ENCODE measurements at places on chromosomes 1 and 21.
A peak's percentile ranks its signal among the peaks of the same experiment; 100 is the strongest.

GRCh38 chr1:181985936-181986906, 75.3 kb downstream of the ZNF648 start:
- no peak for DNase-seq

- DNase-seq = no peak
Measured at GRCh38 chr1:189821833-189822232, 655.8 kb downstream of the BRINP3 start.

DNA sequence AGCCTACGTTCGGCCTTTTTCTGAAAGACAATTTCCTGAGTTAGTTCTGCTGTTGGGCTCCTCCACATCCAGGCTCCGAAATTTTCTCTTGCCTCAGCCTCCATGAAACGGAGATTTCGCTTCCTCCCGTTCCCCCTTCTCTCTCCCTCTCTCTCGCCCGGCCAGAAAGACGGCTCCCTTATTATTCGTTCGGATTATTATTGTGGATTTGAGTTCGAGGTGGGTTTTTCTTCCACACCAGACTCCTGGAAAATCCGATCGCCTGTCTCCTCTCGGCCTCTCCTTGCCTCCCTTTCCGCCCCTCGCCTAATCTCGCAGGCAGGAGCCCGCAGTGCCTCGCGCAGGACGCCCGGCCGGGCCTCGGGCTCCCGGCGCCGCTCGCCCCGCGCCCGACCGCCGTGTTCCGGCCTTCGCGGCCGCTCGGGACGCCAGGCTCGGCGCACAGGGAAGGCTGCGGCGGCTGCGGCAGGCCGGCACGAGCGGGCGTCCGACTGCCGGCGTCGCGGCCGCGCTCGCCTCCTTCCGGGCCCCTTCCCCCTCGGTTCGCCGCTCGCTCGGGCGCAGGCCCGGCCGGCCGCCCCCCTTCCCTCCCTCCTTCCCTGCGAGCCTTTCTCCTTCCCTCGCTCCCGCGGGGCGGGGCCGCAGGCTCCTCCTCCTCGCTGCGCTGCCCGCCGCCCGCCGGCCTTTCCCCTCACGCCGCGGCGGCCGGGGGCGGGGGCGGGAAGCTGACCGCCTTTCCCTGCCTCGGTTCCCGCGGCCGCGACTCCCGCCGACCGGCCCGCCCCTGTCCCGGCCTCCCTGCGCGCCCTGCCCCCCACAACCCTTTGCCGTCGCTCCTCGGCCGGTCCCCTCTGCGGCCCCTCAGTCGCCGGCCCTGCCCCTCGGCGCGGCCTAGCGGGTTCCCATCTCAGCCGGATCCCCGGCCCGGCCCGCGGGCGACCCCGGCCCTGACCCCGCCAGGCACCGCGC, at the start of gene ARHGEF11:
TSS of gene ARHGEF11 (minus strand) at position 493 of the 969 bp plus-strand sequence. CDS start 1,412 bp downstream, outside the sequence.
- DNase-seq = peak; percentile 44

DNA sequence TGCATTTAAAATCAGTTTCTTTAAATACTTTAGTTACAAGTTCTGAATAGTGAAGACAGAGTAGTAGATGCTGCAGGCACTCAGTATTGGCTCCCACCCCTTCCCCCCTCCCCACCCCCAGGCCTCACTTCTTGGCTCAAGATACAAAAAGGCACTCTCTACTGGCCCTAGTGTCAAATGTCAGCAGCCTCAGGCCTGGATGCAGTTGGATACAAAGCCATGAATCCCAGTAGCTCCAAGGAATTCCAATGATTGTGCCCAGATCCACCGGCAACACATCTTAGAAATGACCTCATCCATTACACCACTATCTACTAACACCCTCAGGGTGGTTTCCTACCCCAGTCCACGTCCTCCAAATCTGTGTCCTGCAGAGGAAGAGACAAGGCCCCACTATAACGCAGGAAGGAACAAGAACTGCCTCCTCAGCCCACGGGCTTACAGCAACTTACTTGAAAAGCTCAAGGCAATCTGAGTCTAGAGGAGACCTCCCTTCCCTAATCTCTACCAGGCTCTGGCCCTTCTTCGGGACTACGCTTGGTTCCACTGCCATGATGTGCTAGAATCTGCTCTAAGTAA, 17.6 kb downstream of the ACADM start:
- no peak for DNase-seq

- DNase-seq = peak; percentile 51
Measured at GRCh38 chr1:20430355-20431175, 55.4 kb downstream of the CAMK2N1 start.

GRCh38 chr1:202854787-202855186, 34.2 kb downstream of the RABIF start:
- no peak for DNase-seq

DNA sequence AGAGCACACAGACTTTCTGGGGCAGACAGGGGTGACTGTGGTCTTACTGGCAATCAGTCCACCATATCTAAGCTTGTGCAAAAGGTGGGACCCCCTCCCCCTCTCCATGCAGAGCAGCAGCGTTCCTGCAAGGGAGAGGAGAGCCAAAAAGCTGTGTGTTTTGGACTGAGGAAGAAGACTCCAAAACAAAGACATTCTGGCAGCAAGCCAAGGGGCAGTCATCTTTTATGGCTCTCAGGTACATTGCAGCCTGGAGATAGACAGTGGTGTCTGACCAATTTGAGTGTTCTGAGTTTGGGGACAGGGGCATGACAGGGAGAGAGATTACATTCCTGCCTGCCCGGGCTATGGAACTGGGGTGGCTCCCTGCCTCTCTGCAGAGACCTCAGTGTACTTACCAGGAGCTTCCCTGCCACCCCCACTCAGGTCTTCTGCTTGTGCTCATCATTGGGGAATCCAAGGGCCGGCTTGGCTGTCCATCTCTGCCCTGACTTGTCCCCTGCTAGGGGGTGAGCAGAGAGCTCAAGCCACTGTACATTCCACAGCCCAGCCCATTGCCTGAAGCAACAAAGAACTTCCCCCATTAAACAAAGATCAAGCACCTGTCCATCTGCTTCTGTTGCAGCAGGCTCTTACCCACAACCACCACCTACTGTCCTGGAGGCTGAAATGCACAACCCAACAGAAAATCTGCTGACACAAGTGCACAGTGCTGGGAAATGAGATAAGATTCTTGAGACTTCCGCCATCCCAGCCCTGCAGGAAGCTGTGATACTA, 131.1 kb downstream of the EVI5 start:
- no peak for DNase-seq

DNA sequence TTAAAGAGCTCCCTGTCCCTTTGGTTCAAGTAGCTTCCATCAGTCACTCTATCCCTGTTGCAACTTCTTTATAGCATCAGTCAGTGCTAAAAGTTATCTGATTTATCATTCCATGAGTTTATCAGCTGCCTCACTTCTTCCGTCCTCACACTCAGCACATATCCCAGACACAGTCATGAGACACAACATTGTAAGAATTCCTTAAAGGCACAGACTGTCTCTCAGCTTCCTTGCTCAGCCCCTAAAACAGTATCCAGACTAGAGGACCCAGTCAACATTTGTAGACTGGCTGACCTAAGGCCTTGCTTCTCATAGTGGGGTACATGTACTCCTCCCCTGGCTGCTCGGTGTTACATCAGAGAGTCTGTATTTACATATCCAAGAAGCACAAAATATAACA, 164.9 kb upstream of the ADGRL2 start:
- DNase-seq = no peak

GRCh38 chr1:231596337-231596791, 30.2 kb upstream of the DISC1 start:
- DNase-seq = no peak

- no peak for DNase-seq
Measured at GRCh38 chr1:21327566-21328323, 37.5 kb upstream of the ECE1 start.

DNA sequence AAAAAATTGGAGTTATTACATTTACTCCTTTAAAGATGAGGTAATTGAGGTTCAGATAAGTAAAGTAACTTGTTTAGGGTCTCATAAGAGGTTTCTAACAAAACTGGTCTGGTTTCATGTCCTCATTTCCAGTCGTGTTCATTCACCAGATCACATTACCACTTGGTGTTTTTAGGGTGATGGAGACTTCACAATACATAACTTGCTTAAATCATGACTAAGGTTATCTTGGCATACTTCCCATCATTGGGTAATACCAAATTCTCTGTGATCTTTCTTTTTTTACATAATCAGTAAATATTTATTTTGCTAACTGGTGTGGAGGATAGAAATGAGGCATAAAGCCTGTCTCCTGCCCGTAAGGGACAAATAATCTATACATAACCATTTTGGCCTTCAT, 31.6 kb upstream of the RPTN start:
- no peak for DNase-seq

- DNase-seq = peak; percentile 66
Measured at GRCh38 chr1:227946624-227947385, 927 bp downstream of the WNT9A start.

- no peak for DNase-seq
Measured at GRCh38 chr1:9182784-9183257, 51.8 kb upstream of the H6PD start.

DNA sequence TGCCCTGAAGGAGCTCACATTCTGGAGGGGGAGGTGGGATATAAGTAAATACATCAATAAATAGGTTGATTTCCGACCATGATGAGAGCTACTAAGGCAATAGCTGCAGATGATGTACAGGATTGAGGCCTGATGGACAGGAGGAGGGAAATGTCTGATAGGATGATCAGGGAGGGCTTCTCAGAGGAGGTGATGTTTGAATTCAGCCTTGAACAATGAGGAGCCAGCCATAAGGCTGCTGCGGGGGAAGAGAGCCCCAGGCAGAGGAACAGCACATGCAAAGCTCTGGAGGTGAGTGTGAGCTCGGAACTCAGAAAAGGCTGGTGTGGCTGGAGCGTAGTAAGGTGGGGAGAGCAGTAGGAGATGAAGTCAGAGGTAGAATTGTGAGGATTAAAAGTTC, 411.7 kb downstream of the PTPRU start:
- DNase-seq = peak; percentile 5

- no peak for DNase-seq
Measured at GRCh38 chr1:221788466-221788865, 46.6 kb upstream of the DUSP10 start.

- DNase-seq = no peak
Measured at GRCh38 chr21:26140926-26141325, 29.6 kb downstream of the APP start.

- DNase-seq = no peak
Measured at GRCh38 chr1:2472109-2472508, 4.0 kb upstream of the PLCH2 start.

DNA sequence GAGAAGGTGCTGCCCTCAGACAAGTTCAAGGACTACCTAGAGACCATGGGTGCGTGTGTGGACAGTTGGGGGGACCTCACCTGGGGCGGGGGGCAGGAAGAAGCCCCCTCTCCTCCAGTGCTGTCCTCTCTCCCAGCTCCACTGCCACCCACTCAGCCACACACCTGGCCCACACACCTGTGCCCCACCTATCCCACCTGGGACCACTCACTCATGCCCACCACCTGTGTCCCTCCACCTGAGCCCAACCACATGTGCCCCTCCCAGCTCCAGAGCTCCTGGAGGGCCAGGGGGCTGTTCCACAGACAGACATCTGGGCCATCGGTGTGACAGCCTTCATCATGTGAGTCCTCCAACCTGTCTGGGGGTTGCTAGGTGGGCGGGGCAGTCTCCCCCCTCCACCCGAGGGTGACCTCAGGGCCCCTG, 29.0 kb downstream of the TRIM11 start:
- no peak for DNase-seq

DNA sequence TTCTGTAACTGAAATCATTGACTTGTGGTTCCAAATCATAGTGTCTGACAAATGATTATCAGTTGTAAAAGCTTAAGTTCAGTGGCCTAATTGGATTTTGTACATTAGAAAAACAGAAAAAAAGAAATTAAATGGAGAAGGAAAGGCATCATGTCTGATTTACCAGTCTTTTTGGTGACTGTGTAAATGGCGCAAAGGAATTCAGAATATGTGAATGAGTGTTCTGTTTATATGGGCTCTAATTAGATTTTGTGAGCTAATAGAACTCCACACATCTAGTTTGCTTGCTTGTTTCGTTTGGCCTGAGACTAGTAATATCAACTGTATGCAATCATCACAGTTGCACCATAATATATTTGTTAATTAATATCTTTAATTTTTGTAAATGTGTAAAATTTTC, 151.7 kb downstream of the PLA2G4A start:
- no peak for DNase-seq

GRCh38 chr1:36350659-36351226, 27.3 kb upstream of the EVA1B start:
- DNase-seq = no peak

DNA sequence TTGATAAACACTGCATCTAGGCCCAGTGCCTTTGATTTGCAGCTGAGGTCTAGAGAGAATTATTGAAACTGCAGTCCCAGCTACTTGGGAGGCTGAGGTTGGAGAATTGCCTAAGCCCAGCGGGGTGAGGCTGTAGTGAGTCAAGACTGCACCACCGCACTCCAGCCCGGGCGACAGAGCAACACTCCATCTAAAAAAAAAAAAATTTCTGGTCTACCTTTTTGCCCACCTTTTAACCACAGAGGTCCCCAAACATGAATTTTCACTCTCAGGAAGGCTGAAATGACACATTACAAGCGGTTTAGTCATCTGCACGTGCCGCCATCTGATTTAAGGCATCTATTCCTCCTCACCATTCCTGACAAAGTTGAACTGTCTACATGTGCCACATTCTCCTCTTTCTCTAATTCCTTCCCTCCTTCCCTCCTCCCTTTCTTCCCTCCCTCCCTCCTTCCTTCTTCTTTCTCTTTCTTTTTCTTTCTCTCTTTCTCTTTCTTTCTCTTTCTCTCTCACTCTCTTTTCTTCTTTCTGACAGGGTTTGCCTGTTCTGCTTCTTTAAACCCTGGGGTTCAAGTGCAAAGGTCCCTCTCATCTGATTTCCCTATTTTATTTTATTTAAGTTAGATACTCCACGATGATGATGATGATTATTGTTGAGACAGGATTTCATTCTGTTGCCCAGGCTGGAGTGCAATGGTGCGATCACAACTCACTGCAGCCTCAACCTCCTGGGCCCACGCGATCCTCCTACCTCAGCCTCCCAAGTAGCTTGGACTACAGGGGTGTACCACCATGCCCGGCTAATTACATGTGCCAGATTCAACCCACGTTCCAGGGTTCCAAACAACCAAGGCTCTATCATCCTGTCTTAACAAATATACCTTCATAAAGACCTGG, 3.0 kb upstream of the SOD1 start:
- peak; percentile 67 for DNase-seq

DNA sequence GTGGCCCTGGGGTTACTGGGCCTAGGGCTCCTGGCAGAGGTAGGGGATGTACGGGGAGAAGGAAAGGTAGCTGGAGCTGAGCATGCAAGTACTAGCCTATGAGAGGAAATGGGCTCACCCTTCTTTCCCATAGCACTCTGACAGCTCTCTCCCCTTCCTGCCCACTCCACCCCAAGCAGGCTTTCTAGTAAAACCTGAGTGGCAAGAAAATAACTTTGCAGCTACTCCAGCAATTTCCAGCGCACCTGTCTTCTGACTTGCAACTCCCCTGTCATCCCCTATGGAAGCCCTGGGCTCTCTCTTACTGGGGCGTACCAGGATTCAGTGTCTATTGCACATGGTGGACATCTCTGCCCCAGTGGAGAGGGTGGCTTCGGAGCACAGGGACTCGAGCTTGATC, 6.7 kb upstream of the IVL start:
- DNase-seq = no peak

Data from activated CD8-positive, alpha-beta memory T cell treated with anti-CD3 and anti-CD28 coated beads, Interleukin-2, amount 10 ng/mL, durations not matched to agents 7 days and 5 days (primary cell).